T-helper 22 cell (primary cell): ENCODE measurements at places on chromosomes 6 and 20.

- DNase-seq: no peak
These were observed 203.4 kb upstream of the RIN2 start for GRCh38 chr20:19554666-19555065.

- DNase-seq: no peak
These were observed 290.0 kb downstream of the PACRG start for GRCh38 chr6:163017801-163018200.

DNA sequence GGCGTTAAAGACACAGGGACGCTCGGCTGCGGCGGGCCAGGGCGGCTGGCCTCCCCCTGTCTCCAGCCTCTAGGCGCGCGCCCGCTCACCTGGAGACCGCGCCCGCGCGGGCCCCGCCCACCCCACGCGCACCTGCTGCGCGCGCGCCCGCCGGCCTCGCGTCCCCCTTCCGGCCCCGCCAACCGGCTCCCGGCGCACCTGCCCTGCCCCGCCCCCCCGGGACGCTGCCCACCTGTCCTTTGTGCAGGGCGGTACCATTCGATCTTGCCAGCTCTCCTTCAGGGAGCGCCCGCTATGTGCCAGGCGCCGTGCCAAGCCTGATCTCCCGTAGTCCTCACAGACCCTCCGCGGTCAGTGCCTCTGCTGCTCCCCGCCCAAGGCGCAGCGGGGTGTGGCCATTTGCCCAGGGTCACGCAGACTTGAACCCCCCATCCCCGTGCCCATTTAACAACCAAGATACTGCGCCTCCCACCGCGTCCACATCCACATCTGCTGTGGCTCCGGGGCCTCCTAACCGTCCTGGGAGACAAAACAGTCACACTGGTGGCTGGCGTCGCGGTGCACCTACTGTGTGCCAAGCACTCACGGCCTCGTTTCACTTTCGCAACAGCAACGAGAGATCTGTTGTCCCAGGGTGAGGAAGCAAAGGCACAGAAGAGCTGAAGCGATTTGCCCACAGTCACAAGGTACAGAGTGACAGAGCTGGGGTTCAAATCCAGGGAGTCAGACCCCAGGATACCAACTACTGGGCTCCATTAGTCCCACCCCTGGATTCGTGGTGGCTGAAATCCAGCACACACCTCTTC is 48.1 kb downstream of the NOL4L start:
- peak; percentile 58 for DNase-seq

- DNase-seq: no peak
These were observed 133.7 kb upstream of the GMDS start for GRCh38 chr6:2378891-2379652.

GRCh38 chr20:24478584-24478983 is 9.2 kb downstream of the SYNDIG1 start:
- DNase-seq: no peak

- no peak for DNase-seq
These were observed 26.8 kb downstream of the SERPINB6 start for GRCh38 chr6:2944405-2945152.

DNA sequence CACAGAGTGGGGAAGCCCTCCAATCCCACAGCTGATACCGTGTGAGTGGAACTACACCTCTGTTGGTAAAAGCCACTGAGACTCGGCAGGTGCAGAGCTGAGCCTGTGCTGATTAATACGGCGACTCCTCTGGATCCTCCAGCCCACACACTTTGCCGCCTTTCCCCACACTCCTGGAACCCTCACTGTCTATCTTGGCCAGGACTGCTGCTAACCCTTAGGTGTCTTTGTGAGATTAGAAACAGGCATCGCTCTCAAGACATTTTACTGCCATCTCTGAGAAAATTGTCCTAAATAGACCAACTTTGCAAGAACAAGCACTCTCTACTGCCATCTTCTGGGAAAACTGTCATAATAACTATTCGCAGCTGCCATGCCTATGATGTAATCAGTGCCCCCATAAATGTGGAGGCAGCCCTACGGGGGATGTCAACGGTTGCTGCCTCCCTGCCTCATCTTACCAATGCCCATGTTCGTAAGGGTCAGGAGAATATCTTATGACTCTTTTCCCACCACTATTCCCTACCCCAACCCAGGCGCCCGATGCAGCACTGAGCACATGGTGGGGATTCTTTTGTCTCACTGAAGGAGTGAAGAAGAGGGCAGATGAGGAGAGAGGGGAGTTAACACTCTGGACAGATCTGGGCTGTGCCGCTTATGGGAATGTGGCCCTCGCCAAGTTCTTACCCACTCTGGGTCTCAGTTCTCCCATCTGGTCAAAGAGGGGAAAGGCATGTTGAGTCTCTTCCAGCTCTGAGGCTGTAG is 26.1 kb upstream of the KCNB1 start:
- DNase-seq: no peak

DNA sequence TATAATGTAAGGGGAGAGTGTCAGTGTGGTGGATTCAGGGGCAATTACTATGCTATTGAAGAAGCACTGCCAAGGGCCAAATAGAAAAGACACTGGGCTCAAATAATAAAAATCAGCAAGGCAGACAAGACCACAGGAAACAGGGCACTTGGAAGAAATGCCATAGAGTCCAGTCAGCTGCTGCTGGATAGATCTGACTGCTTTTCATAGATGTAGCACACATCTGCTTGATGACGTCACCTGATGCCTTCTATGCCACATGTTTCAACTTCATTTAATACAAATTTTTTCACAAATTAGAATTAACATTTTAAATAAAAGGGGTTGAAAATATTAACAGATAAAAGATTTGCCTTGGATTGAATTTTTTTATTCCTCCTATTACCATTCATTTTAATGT is 23.9 kb upstream of the AHI1 start:
- no peak for DNase-seq

GRCh38 chr6:139343052-139343750 is 31.2 kb downstream of the CITED2 start:
- DNase-seq: no peak

DNA sequence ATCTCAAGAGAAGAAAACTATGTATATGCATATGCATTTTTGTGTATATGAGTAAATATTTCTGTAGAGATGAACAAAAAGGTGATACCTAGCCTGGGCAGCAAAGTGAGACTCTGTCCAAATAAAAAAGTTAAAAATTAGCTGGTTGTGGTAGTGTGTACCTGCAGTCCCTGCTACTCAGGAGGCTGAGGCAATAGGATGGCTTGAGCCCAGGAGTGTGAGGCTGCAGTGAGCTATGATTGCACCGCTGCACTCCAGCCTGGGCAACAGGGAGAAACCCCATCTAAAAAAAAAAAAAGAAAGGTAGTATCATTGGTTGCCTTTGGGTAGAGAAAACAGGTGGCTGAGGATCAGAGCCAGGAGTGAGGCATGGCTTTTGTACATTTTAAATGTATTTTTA is 50.9 kb downstream of the KLHL31 start:
- DNase-seq: no peak

GRCh38 chr6:134983823-134984222 is 33.9 kb upstream of the ALDH8A1 start:
- no peak for DNase-seq

GRCh38 chr6:151647976-151648639 is 154.3 kb downstream of the CCDC170 start:
- no peak for DNase-seq

DNA sequence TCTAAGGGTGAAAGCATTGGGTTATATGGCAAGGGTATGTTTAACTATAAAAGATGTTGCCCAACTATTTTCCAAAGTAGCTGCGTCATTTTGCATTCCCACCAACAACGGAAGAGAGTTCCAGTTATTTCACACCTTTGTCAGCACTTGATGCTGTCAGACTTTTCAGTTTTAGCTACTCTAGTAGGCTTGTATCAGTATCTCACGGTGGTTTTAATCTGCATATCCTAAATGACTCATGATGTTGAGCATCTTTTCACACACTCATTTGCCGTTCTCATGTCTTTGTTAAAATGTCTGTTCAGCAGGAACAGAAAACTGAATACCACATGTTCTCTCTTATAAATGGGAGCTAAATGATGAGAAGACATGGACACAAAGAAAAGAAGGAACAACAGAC is 122.3 kb downstream of the RNASET2 start:
- DNase-seq: no peak

GRCh38 chr20:48292806-48293205 is 507.5 kb upstream of the SULF2 start:
- DNase-seq: no peak

DNA sequence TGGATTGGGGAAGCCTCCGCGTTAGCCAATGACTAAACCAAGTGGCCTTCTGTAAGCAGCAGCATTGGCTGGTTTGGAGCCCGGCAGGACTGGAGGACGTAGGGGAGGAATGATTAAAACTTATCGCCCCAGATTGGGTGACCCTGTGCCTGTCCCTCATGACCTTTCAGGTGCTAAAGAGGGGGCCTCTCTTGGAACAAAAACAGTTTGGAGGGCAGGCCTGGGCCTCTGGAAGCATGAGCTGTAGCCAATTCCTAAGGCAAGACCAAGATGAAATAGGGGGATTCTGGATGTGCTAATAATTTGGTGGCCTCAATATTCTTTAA is 1.4 kb downstream of the GMPR start:
- no peak for DNase-seq
